Breast epithelium (tissue), 4 donors: ENCODE measurements at places on chromosomes 2 and 18.

DNA sequence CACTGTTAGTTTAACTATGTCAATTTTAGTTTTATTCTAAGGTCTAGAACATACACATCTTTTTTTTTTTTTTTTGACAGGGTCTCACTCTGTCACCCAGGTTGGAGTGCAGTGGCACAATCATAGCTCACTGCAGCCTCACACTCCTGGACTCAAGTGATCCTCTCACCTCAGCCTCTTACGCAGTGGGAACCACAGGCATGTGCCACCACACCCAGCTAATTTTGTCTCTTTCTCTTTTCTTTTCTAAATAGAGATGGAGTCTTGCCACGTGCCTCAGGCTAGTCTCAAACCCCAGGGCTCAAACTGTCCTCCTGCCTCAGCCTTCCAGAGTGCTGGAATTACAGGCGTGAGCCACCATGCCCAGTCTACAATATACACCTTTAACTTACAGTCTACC is 69.5 kb upstream of the CHRNA1 start:
- no peak for DNase-seq

- no peak for DNase-seq
These were observed 7.7 kb upstream of the SPATS2L start for GRCh38 chr2:200298816-200299215.

GRCh38 chr2:199471443-199472057 is 13.8 kb upstream of the SATB2 start:
- no peak for DNase-seq

DNA sequence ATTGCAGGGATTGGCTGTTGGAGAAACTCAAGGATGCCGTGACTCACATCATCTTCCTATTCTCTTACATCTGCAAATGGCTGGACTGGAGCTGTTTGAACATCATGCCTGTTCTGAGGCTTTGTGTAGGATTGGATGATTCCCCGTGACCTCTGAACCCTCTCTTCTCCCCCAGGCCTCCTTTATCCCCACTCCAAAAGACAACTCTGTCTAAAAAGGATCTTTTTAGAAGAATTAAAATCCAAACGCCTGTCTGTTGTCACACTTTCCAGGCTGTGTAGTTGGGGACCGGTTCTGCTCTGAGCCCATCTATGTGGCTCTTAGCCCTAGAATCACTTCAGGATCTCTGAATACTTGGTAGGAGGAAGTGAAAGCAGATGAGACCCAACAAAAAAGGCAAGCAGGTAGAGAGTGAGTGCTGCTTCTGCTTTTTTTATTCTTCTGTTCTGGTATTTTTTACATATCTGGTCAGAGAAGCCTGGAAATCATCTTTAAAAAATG is 565 bp downstream of the SP140 start:
- DNase-seq, result no peak

DNA sequence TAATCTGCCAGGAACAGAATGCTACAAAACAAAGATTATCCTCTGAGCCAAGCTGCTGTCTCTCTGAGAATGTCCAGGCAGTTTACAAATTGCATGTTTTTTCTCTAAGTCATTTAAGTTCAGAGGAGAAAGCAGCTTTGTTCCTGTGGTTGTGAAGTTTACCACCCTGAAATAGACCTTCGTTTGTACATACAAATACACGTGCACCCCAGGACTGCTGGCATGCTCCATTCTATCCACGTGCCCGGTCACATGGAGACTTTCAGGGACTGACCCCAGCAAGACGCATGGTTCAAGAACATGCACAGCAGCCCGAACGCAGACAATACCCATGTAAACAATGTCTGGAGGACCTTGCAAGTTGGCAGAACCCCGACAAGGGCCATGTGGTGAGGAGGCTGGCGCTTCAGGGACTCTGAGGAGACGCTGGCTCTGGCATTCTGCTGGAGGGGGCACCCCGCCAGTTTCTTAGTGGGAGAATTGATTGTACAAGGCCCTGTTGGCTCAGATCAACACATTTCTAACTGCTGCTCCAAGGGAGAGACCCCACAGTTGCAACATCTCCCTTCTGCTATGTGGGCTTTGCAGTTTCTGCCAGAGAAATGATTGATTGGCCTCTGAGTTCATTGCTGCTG is 33.3 kb downstream of the FAM178B start:
- DNase-seq, result peak; percentile 52

DNA sequence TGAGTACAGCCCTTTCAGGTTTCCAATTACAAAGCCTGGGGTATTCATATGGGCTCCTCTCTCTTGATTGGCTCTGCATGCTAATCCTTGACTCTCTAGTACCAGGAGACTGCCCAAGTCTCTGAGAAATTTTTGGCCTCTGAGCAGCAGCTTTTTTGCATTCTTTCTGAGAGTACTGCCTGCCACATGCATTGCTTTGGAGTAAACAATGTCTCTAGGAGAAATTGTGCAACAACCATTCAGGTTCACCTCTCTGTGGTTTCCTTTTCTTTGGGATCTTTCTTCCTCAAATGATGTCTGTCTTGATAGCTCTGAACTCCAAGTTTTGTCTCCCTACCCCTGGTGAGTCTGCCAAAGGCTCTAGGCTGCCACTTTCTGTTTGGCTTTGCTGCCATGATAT is 115.8 kb upstream of the SETBP1 start:
- DNase-seq, result no peak
